ENCODE measurements at places on chromosomes 12 and 14. TPM values are rescaled to one million over a fixed set of nuclear protein-coding genes. Genes with fewer than 3 reads are reported as not detected.

KCNK13 gene
- total RNA-seq: 0.32 TPM

DNA sequence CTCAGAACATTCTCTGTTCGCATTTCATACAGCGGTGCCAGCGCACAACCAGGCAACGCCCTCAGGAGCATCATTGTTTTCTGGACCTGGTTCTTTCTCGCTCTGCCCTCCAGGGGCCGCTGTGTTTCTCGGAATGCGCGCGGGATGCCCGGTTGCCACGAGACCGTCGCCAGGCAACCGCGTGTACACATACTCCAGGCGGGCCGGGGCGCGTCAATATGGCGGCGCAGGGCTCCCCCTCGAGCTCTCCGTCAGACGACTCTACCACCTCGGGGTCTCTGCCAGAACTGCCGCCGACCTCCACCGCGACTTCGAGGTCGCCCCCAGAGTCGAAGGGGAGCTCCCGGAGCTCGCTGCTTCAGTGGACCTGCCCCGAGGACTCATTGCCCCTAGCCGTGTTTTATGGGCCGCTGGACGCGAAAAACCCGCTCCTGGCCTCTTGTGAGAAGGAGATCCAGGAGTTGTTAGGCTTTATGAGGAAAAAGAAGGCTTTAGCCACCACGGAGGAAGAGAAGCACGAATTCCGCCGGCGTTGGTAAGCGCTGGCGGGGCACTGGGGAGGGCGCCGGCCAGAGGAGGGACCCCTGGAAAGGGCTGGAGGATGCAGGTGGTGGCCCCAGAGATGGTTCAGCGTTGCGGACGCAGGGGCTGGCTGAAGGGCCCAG lies at the start of gene CFAP54:
Gene CFAP54, plus strand, starts transcription at position 186 of the 665 bp plus-strand sequence. Its CDS starts 33 bp downstream, at position 219.
- H3K27me3 ChIP-seq: no peaks in the 10 kb centered on the region
- H3K4me1 ChIP-seq: no peaks in the 10 kb centered on the region
- peak; percentile 92 for DNase-seq
- H3K4me3 ChIP-seq: peak within 1 kb of the TSS; percentile 39
- no peaks in the 10 kb centered on the region for H3K36me3 ChIP-seq
- H3K27ac ChIP-seq: no peak within 1 kb of the TSS

PCNX4 gene
- 19.7 TPM for total RNA-seq

DNA sequence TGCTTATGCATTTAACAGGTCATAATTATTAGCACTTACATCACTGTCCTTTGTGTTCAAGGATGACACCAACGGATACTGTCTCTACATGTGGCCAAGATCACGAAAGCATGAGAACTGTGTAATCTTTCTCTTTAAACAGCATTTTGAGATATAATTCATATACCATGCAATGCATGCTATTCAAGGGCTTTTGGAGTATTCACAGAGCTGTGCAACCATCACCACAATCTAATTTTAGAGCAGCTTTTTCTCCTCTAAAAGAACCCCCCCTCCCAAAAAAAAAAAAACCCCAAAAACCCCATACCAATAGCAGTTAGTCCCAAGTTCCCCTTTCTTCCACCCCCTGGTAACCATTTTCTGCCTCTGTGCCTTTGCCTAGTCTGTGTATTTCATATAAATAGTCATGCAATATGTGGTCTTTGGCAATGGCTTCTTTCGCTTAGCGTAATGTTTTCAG lies 60.6 kb downstream of the SPRING1 start:
- H3K27ac ChIP-seq: no peak overlapping the region
- no peaks in the 10 kb centered on the region for H3K4me1 ChIP-seq
- no peak for DNase-seq
- no peaks in the 10 kb centered on the region for H3K27me3 ChIP-seq
- H3K36me3 ChIP-seq: no peaks in the 10 kb centered on the region
- no peak overlapping the region for H3K4me3 ChIP-seq

GRCh38 chr14:38339696-38340095 lies 83.8 kb upstream of the CLEC14A start:
- H3K27ac ChIP-seq: no peak overlapping the region
- no peak for DNase-seq
- H3K4me1 ChIP-seq: no peaks in the 10 kb centered on the region

DNA sequence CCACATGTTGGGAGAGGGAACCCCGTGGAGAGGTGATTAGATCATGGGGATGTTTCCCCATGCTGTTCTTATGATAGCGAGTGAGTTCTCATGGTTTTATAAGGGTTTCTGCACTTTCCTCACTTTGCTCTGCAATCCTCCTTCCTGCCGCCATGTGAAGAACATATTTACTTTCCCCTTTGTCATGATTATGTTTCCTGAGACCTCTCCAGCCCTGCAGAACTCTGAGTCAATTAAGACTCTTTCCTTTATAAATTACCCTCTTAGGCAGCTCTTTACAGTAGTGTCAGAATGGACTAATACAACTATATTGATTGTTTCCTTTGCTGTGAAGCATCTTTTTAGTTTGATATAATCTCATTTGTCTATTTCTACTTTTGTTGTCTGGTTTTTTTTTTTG lies 13.1 kb upstream of the RASSF9 start:
- H3K27ac ChIP-seq: no peak overlapping the region
- H3K27me3 ChIP-seq: no peaks in the 10 kb centered on the region
- no peaks in the 10 kb centered on the region for H3K4me1 ChIP-seq

GRCh38 chr12:3622822-3623690 lies 129.9 kb downstream of the CRACR2A start:
- H3K36me3 ChIP-seq: no peaks in the 10 kb centered on the region
- no peaks in the 10 kb centered on the region for H3K27me3 ChIP-seq
- no peak for DNase-seq
- H3K27ac ChIP-seq: no peak overlapping the region
- H3K4me1 ChIP-seq: no peaks in the 10 kb centered on the region

RD3L gene
- total RNA-seq: not detected

NPC2 gene
- 233 TPM for total RNA-seq

EIF2B2 gene
- 48.9 TPM for total RNA-seq

FAM177A1 gene
- 153 TPM for total RNA-seq

SOCS4 gene
- 23.7 TPM for total RNA-seq
